ENCODE measurements at places on chromosomes 7 and 10.

- DNase-seq = no peak
These were observed 46.5 kb upstream of the MSMB start for GRCh38 chr10:46092524-46093081.

- no peak for DNase-seq
These were observed 44.8 kb downstream of the HDAC9 start for GRCh38 chr7:18540396-18540795.

DNA sequence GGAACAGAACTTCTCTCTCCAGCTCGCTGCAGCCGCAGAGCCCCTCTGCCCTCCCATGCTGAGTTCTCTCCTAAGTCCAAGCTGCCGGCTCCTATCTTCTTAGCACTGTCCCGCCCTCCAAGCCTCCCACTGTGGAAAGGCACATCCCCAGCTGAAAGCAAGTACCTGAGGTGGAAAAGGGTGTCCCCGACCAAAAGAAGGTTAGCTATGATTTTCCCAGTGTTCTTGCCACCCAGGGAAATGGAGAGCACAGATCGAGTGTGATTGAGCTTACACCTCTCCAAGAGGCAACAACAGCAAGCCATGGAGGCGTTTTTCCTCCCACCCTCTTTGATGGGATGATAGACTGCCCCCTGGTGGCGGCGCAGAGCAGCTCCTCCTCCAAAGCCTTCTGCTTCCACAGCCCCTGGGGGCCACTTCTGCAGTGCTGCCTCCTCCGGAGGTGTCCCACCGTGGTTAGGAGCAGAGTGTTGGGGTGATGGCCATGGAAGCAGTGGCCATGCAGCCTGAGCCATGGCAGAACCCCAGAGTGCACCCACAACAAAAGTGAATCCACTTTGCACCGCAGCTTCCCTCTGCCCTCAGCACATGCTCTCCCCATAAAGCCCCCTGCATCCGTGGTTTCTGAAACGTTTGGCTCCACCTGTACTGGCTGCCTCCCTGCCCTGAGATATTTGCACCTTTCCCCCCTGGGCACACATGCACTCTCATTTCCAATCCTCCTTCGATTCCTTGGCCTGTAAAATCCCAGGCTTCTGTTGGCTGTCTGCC is 143.1 kb upstream of the STK17A start:
- no peak for DNase-seq

GRCh38 chr10:87613751-87614150 is 45.9 kb upstream of the PAPSS2 start:
- no peak for DNase-seq

GRCh38 chr7:133582766-133583523 is 330.1 kb downstream of the EXOC4 start:
- DNase-seq = peak; percentile 73

- no peak for DNase-seq
These were observed 387.3 kb upstream of the NPVF start for GRCh38 chr7:25615593-25615992.

GRCh38 chr7:39882148-39882784 is 67.8 kb upstream of the CDK13 start:
- DNase-seq = no peak

All from skeletal muscle cell (primary cell).